ENCODE measurements at places on chromosomes 11 and 22.

DNA sequence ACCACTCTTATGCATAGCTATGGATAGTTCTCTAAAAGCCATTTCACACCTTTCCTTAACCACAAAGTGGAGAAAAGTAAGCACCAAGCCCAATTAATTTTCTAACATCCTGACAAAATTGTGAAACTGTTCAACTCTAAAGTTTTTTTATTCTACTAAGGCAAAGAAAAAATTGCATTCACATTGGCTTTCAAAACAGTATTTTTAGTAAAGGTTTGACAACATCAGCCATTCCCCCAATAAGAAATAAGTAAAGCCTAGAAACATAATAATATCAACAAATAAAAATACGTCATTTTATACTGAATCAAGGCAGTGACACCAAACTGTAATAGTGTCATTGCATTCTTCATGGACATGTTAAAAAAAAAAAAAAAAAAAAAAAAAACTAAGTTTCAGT is 11.1 kb downstream of the FAM168A start:
- no peak for DNase-seq

DNA sequence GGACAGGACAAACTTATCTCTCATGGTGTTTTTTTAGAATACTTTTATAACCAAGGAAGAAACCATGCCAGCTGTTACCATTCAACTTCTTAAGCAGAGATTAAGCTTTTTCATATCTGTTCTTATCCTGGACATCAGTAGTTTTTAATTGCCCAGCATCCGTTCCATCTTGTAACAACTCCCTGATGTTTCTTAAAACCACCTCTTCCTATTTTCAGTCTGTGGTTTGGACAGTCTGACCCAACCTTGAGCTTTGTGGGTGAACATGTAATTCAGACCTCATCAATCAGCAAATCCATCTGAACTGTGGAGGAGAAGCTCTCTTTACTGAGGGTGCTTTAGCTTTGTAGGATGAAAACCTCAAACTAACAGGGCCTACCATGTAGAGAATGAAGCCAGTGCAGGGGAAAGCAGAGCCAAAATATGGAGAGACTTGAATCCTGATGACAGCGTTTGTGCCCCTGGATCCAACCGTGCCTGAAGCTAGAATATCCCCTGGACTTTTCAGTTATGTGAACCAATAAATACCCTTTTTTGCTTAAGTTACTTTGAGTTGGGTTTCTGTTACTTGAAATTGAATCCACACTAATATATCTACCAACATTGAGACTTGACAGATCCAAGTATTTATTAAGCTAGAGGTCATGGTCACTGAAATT is 9.4 kb downstream of the TUG1 start:
- DNase-seq = no peak

DNA sequence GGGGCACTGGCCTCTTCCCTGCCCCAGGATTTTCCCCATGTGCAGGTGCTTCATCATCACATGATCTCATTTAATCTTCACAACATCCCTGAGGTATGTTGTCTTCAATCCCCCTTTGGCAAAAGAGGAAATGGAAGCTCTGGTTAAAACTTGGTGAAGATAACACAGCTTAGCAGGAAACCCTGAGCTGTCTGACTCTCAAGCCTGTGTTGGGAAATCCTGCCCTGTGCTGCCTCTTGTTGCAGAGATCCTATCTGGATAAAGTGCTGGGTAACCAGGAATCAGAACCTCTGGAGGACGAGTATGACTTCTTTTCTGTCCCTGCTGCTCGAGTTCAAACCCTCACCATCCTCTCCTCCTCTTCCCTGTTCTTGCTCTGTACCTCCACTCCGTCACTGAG is 13.1 kb upstream of the E2F8 start:
- DNase-seq = no peak

DNA sequence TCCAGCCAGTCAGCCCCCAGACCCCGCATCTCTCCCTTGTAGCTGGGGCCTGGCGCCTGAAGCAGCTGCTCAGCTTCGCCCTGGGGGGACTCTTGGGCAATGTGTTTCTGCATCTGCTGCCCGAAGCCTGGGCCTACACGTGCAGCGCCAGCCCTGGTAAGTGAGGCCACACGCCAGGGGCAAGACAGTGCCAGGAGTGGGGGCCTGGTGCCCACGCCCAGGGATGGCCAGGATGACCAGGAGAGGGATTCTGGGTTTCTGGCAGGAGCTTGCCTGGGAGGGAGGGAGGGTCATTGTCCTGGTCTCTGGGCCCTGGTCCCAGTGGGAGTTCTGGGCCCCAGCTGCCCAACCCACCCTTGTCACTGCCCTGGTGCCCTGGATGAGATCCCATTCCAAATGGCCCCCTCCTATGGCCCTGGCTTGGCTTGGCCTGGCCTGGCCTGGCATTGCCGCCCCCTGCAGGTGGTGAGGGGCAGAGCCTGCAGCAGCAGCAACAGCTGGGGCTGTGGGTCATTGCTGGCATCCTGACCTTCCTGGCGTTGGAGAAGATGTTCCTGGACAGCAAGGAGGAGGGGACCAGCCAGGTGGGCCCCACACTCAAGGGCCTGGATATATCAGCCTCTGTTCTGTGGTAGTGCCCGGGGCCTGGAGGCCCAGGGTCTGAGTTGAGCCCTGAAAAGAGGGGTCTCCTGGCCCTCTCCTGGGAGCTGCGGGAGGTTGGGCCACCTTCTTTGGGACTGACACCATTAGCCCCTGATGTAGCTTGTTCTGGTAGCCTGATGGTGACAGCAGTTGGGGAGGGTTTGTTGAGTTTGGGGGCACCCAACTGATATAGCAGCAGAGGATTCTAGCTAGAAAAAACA is 3.7 kb downstream of the SLC39A13 start:
- peak; percentile 83 for DNase-seq

- DNase-seq = no peak
Measured at GRCh38 chr22:30267382-30268302, 991 bp upstream of the OSM start.

- no peak for DNase-seq
Measured at GRCh38 chr11:120815319-120816100, 208.4 kb upstream of the TBCEL start.

DNA sequence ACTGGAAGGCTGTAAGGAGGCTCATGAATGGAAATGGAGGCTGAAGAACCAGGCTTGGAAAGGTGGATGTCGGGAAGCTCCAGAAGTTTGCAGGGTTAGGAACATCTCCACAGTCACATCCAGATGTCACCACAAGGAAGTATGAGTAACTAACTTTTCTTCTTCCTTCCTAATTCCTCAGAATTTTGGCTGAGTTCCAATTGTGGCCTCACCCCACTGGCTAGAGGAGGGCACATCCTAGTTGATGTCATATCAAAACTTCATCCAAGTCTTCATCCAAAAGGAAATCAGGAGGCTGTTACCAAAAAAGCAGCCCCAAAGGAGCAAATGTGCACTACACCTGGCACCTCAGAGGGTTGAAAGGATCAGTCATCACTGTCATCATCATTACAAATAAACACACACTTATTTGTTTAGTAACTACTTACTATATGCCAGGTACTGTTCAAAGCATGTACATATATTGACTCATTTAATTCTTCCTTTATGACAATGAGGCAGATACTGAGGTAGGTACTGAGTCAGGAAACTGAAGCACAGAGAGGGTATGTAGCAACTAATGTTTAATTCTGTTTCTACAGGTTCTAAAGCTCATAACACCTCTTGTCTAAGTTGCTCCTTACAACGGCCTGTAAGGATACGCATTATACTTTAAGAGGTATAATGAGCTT is 7.3 kb upstream of the PTPN5 start:
- no peak for DNase-seq

DNA sequence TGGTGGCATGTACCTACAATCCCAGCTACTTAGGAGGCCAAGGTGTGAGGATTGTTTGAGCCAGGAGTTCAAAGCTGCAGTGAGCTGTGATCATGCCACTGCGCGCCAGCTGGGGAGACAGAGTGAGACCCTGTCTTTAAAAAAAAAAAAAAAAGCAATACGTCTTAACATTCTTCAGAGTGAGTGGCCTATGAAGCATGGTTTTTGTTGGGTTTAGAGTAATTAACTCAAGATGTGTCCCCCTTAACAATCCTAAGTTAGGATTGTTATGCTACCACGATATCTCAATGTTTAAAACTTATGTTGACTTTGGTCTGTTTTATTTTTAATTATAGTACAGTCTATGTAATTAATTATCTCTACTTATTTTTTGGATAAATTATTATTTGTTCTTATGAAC is 156.1 kb downstream of the HIPK3 start:
- no peak for DNase-seq

GRCh38 chr11:100467821-100468508 is 219.1 kb upstream of the ARHGAP42 start:
- no peak for DNase-seq

DNA sequence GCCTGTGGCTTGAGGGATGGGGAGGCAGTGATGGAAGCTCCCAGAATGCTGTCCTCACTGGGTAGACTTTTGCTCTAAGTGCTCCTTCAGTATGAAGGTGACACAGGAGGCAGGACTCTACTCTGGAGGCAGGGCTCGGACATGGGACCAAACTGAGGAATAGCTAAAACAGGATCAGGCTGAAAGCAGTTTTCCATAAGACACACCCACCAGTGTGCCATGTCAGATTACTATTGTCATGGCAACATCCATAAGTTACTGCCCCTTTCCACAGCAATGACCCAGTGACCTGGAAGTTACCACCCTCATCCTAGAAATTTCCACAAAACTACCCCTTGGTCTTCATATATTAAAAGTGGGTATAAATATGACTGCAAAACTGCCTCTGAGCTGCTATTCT is 43.6 kb upstream of the GALNT18 start:
- no peak for DNase-seq

DNA sequence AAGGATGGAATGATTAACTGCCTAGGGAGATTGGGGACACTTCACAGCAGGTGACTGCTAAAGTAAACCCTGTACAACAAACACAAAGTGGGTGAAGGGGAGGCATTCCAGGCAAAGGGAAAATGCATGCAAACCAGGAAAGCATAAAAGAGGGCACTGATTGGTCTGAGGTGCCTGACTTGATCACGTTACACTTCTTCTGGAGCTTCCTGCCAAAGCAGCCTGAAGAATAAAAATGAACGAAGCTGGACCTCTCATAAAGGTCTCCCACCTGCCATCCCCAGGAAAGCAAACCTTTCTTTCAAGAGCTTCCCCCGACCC is 46.7 kb upstream of the SCUBE2 start:
- DNase-seq = no peak

- no peak for DNase-seq
Measured at GRCh38 chr11:102320188-102320587, 2.9 kb downstream of the BIRC3 start.

DNA sequence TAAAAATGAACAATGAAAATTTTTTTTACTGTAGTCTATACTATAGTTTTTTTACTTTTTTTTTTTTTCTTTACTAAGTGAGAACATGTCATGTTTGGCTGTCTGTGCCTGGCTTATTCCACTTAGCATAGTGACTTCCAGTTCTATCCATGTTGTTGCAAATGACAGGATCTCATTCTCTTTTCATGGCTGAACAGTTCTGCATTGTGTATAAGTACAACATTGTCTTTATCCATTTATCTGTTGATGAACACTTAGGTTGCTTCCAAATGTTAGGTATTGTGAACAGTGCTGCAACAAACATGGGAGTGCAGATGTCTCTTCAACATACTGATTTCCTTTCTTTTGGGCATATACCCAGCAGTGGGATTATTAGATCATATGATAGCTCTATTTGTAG is 88.1 kb upstream of the CCDC90B start:
- no peak for DNase-seq
